ENCODE measurements at places on chromosomes 3 and 15.

DNA sequence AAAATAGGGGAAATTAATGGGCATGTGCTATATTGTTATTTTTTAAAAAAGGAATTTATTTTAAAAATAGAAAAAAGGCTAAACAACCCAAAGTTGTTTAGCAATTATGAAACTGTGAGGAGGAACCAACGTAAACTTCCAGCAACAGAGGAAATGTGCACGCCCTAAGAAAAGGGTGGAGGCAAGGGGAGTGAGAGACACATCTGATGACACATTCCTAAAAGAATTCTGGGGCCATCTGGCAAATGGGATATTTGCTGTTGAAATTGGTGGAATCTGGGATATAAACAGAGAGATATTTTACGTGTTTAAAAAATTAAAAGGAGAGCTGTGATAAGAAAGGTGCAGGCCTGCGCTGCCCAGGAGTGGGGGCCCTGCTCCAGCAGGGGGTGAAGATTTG is 50.8 kb upstream of the MUC13 start:
- DNase-seq, result no peak

- DNase-seq, result no peak
Observed at GRCh38 chr3:128884992-128885391, 5.6 kb downstream of the ACAD9 start.

DNA sequence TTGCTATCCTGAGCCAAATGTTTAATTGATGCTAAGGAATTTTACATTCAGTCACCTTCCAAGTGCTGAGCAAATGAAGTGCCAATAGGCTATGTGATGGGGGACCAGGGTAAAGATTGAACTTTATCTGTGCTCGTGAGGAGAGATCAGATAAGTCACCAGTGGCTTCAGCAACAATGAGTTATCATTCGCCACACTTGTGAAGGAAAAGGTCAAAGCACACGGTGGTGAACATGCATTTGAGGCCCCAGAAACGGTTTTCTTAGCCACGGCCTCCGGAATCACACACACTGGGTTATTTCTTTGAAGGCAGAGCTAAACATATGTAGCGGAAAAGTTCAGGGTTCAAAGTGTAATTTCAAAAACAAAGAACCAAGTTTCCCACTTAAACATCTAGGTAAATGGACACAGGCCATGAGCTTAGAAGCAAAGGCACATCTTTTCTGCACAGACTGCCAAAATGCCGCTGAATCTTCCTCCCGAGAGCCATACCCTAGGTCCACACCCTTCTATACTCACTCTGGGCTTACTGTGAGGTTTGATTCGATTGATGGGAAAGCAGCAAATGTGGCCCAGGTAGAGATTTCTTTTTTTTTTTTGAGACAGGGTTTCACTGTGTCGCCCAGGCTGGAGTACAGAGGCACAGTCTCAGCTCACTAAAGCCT is 268.5 kb downstream of the SHQ1 start:
- DNase-seq, result no peak

GRCh38 chr3:128603811-128604775 is 46.5 kb downstream of the RPN1 start:
- DNase-seq, result no peak

DNA sequence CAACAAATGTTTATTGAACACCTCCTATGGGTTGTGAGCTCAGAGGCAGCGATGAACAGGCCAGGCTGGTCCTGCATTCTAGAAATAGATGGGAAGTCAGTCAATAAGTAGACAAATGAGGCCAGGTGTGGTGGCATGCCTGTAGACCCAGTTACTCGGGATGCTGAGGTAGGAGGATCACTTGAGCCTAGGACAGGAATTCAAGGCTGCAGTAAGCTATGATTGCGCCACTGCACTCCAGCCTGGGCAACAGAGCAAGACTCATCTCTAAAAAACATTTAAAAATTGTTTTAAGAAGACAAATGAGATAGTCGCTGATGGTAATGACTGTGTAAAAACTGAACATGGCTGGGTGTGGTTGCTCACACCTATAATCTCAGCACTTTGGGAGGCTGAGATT is 4.4 kb upstream of the RHO start:
- no peak for DNase-seq

- no peak for DNase-seq
Observed at GRCh38 chr15:34679291-34679690, 75.5 kb downstream of the GJD2 start.
